CD8-positive, alpha-beta memory T cell (primary cell): ENCODE measurements at places on chromosomes 7 and 10. TPM values are rescaled to one million over a fixed set of nuclear protein-coding genes. Genes with fewer than 3 reads are reported as not detected.

The DEPP1 gene
- total RNA-seq: not detected

The FAM237B gene
- total RNA-seq: not detected

The INA gene
- 0.73 TPM for total RNA-seq

The LIPF gene
- not detected for total RNA-seq

- DNase-seq: no peak
These were observed 14.1 kb downstream of the ESYT2 start for GRCh38 chr7:158815083-158815799.

DNA sequence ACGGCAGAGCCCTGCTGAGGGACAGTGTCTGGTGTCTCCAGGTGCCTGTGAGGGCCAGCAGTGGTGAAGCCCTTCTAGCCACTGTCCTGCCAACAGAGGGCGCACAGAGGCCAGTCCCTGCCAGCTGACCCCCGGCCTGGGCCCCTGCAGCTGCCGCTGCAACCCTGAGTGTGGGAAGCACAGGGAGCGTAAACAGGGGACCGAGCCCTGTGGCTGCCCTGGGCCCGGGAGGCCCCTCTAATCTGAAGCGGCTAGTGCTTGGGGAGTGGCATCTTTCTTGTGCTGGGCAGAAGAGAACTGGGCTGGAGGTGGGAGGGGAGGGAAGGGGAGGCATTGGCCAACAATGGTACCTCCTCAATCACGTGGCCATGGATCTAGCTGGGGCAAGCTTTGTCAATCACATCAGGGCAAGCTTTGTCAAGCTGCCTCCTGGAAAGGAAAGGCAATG lies 34.6 kb downstream of the TRIM8 start:
- DNase-seq: no peak

GRCh38 chr7:24955313-24955712 lies 24.7 kb downstream of the OSBPL3 start:
- no peak for DNase-seq

DNA sequence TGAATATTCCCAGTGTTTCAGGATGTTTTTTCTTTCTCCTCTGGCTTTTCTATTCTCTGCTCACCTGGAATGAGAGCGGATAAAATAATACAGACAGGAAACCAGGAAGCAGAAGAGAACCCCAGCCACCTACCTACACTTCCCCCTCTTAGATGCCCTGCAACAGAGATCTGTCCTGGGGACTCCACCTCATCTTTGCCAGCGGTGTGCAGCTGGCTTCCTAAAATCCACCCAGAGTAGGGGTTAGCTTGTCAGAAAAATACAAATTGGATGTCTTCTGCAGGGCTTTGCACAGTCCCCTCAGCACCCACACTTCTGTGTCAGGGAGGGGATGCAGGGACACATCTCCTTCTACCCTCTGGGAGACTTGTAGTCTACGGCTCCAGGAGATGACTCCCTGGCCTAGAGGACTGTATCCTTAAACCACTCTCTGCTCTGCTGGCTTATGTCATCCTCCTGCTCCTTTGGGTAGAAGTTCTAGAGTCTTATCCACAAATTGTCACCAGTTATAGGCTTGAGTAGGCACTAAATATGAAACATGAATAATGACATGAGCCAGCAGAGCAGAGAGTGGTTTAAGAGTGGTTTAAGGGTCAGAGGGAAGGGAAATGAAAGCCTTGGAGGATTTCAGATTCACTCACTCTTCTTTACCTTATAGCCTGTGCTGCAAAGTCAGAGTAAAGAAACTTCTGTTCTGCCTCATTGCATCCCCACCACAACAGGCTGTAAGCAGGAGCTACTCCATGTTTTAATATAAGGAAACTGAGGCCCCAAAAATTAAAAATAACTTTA lies 749.4 kb downstream of the AUTS2 start:
- DNase-seq: no peak

GRCh38 chr10:78817361-78817760 lies 251.4 kb upstream of the ZMIZ1 start:
- DNase-seq: no peak

DNA sequence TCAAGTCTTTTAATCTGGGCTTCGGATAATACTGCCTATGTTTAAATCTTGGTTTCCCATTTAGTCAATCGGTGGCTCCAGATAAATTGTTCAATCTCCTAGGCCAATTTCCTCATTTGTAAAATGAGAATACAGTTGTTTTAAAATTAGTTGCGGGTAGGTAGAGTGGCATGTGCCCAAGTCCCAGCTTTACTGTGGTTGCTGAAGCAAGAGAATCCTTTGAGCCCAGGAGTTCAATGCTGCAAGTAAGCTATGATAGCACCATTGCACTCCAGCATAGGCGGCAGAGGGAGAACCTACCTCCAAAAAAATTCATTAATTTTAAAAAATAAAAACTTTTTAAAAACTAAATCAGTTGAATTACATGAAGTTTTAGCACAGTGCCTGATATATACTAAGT lies 7.3 kb downstream of the RNF216 start:
- DNase-seq: no peak

- no peak for DNase-seq
These were observed 549 bp downstream of the GPNMB start for GRCh38 chr7:23247046-23247602.

DNA sequence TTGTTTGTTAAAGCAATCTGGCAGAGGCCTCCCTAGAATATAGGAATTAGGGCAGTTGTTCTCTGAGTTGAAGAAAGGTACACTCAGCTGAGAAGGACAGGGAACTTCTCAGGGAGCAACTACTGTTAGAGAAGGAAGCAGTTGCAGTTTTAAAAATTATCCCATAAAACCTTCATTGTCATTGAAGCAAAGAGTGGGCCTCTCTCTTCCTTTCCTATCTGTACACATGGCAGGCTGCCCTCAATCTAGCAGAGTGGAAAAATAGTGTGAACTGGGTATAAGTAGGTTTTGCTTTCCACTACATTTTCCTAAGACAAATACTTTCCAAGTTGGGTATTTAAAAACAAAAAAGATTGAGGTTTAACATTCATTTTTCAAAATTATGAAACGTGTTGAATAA lies 236.7 kb upstream of the KLF14 start:
- DNase-seq: no peak

DNA sequence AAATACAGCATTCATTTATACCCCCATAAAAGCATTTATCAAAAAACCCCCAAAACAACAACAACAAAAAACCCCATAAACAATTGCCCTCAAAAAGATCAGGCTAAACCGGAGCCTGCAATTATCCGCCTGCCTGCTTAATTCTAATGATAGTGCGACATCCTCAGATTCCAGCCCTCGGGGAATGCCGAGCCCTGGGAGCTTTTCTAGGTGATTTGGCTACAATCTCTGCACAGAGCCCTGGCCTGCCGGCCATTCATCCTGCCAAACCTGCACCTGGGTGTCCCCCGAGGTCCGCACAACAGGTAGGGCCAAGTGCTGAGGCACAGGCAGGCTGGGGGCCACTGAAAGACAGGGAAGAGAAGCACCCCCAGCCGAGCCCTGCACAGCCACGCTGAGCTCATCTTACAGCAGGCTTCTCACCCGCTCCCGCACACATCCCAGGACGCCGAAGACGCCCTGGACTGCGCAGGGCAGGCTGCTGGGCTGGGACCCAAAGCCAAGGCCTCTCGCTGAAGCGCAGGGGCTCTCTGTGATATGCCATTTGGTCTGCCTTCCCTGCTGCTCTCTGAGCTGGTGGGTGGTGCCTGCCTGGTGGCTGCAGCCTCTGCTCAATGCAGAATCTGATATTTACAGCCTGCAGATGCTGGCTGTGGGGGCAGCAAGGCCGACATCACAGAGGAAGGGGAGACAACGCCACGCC lies 57.5 kb downstream of the CAMK2B start:
- no peak for DNase-seq
